Urinary bladder (tissue), 4 donors: ENCODE measurements at places on chromosomes 13 and 19. TPM values are rescaled to one million over a fixed set of nuclear protein-coding genes. Genes with fewer than 3 reads are reported as not detected.

The ZNF560 gene
- 0.08 TPM for polyA plus RNA-seq

The CLEC17A gene
- not detected for polyA plus RNA-seq

The EPSTI1 gene
- polyA plus RNA-seq: 7.7 TPM

The FGF22 gene
- 1.6 TPM for polyA plus RNA-seq

The FAM216B gene
- polyA plus RNA-seq: not detected

The RPL28 gene
- polyA plus RNA-seq: 1,449 TPM

The PSG1 gene
- not detected for polyA plus RNA-seq

The LILRA1 gene
- 0.63 TPM for polyA plus RNA-seq

The LILRB2 gene
- 6.2 TPM for polyA plus RNA-seq

The ZNF415 gene
- polyA plus RNA-seq: 13.3 TPM

The PCDH17 gene
- 3.5 TPM for polyA plus RNA-seq

DNA sequence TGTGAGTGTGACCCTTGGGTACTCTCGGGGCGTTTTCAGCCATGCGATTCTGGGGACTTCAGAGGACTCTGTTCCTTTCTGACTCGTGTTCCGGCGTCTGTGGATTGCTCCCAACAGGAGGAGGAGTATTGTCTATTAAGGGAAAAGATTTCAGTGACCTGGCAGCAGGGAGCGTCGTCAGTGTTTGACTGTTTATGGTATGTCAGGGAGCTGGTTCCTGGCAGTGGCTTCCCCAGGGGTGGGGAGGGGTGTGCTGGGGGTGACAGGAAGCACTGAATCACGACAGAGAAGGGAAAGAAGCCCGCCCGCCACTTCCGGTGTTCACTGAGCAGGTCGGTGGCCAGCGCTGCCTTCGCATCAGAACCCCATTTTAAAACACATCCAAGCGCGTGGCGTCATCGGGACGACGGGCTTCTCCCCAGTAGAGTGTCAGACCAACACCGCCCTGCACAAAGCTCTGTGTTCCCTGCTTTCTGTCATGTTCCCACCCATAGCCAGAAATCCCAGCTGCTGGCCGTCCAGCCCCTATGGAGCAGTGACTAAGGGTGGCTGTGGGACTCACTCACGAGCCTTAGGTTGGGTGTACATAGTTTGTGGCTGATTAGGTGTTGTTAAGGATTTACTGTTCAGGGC is 33.8 kb downstream of the COL4A2 start:
- DNase-seq: no peak

GRCh38 chr13:71054358-71054757 is 812.6 kb downstream of the DACH1 start:
- no peak for DNase-seq

- DNase-seq: peak; percentile 53
These were observed at the start of gene CLIP3 for GRCh38 chr19:36032251-36033104. Gene CLIP3 (minus strand): TSS chr19:36032873. CDS start chr19:36032357, 516 bp downstream.

DNA sequence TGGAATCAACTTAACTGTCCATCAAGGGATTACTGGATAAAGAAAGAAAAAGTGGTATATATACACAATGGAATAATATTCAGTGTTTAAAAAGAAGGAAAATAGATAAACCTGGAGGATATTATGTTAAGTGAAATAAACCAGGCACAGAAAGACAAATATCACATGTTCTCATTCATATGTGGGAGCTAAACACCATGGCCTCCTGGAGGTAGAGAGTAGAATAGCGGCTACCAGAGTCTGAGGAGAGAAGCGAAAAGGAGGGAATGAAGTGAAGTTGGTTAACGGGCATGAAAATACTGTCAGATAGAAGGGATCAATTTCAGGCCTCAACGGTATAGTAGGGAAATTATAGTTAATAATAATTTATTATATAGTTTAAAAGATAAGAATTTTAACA is 147.5 kb upstream of the OBI1 start:
- no peak for DNase-seq

DNA sequence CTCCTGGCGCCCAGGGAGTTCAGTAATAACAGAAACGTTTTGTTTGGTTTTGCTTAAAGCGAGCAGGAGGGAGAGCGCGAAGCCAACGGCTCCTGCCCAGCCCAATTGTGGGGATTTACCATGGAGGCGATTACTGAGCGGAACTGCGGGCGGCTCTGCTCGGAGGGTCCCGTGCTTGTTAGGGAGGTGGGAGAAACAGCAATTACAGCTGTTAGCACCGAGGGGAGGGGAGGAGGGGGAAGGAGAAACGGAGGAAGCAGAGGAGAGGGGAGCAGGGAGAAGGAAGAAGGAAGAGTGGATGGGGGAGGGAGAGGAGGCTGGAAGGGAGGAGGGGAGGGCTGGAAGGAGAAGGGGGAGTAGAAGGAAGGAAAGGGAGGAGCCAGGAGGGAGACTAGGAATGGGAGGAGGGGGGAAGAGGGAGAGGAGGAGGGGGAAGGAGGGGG is 7.7 kb upstream of the ONECUT3 start:
- no peak for DNase-seq

DNA sequence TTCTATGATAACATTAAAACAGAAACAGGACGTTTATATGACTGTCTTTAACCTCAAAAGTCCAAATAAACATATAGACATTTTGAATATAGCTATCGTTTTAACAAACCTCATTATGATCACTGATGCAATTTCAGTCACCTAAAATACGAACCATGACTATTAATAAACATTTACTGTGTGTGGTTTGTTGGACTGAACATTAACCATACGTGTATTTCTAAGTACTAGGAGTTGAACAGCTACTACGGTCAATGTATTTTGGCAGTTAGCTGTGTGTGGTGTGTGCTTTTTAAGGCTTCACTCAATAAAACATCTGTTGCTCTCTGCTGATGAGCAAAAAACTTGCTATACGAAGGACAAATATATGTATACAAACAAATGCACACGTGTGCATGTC is 281.4 kb downstream of the ABCC4 start:
- no peak for DNase-seq

- no peak for DNase-seq
These were observed 3.4 kb upstream of the CILP2 start for GRCh38 chr19:19534556-19535265.

DNA sequence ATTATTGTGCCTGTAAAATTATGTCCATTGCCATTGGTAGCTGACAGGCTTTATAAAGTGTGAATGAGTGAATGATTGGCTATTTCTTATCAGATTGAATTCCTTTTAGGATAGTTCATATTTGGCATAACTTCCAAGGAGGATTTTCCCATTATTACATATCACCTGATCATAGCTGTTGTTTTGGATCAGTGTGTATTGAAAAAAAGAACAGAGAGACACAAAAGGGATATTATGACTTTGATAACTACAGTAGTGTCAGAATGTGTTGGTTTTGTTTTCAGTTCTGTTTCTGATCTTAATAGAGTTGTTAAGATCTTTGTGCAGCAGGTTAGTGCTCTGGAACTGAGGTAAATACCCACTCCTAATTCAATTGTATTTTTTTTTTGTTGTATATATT is 103.8 kb downstream of the LRCH1 start:
- no peak for DNase-seq

- DNase-seq: no peak
These were observed 121.8 kb downstream of the KCTD12 start for GRCh38 chr13:76764429-76764828.

DNA sequence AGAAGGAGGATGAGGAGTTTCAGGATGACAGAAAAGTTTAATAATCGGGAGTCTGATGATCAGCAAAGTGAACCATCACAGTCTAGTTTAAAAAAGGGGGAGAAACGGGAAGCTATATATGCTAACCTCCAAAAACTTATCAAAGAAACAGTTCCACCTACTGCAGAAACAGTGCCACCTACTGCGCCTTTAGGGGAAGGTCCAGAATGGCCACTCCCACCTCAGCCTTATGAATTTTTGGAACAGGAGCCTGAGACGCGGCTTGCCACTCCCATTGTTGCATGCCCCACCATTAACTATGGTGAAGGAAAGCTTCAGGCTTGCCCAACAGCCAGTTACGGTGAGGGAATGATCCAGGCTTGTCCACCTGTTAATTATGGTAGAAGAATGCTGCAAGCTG is 929.0 kb downstream of the SLITRK6 start:
- no peak for DNase-seq

GRCh38 chr13:102517959-102518358 is 78.8 kb upstream of the TPP2 start:
- no peak for DNase-seq

DNA sequence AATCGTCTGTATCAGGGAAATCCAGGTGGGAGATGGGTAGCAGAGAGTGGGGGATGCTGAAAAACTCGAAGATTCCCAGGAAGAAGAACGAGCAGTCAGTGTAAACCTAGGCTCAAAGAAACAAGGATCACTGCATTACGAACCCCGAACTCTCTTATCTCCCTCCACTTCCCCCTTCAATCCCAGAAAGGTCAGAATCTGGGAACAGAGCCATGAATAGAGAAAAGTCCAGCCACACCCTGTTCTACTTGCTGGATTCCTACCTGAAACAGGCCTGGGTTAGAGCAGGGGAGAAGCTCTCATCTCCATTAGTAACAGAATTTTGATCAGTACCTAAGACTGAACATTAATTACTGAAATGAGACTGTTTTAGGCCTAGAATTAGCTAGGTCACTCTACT is 24.4 kb downstream of the EPSTI1 start:
- DNase-seq: no peak

DNA sequence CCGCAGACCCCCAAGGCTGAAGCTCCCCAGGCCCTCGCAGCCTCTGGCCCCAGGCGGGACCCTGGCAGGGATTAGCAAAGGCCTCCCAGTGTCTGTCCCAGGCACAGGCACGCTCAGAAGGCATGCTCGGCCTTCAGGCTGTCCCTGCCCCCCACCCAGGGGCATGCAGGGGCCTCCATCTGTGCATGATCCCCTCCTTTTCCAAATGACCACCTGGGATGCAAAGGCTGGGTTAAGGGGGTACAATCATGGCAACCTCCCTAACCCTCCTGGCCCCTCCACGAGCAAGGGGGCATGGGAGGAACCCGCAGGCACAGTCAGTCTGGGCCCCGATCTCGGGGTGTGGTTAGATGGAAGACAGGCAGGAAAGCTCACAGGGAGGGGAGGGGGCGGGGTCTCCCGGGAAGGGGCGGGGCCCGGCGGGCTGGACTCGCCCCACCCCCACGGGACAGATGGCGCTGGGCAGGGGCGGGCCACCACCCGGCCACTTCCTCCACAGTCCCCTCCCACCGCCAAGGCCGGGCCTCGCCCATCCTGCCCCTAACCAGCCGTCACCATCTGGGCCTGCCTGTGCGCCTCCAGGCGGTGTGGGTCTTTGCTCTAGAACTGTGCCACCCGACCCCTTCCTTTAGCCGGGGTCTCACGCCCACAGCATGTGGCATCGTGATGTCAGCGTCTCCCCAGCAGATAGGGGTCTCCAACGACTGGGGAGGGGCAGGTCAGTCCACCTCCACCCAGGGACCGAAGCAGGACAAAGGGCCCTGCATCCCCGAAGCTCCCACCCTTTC is 7.0 kb upstream of the REXO1 start:
- DNase-seq: no peak

GRCh38 chr13:64697226-64697625 is 2532.9 kb downstream of the PCDH9 start:
- DNase-seq: no peak

GRCh38 chr19:49716154-49716553 is 25.2 kb downstream of the CPT1C start:
- DNase-seq: no peak

DNA sequence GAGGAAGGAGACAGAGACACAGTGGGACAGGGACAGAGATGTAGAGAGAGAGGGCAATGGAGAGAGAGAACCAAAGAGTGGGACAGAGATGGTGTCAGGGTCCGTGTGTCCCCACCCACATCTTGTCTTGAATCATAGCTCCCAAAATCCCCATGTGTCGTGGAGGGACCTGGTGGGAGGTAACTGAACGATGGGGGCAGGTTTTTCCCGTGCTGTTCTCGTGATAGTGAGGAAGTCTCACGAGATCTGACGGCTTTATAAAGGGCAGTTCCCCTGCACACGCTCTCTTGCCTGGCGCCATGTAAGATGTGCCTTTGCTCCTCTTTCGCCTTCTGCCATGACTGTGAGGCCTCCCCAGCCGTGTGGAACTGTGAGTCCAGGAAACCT is 7.5 kb upstream of the PLA2G4C start:
- no peak for DNase-seq

DNA sequence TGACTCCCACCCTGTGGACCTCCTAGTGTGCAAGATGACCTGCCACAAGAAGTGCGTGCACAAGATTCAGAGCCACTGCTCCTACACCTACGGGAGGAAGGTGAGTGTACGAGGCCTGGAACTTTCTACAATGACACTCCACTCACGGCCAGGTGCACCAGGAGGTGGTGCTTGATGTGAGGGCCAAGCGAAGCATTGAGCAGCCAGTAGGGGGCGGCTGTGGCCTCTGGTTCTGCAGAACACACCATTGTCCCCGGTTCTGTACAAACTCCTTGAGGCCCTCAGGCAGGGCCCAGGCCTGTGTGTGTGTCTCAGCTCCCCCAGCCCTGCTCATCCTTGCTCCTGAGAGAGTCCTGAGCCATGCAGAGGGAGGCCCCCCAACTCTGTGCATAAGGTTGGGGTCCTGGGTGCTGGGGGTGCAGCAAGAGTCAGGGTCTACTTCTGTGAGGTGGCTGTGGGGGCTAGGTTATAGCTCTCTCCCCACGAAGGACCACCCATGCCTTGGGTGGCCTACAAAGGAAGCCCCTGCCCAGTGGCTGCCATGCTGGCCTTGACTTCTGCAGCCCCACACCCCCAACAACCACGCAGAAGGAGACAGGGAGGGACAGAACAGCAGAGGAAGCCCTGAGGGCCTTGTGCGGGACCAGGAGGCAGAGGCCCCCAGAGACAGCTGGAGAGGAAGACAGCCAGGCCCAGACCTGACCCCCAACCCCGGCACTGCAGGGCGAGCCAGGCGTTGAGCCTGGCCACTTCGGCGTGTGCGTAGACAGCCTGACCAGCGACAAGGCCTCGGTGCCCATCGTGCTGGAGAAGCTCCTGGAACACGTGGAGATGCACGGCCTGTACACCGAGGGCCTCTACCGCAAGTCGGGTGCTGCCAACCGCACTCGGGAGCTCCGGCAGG is 9.7 kb upstream of the USE1 start:
- DNase-seq: no peak

GRCh38 chr19:38792250-38793111 is 3.5 kb downstream of the LGALS7B start:
- DNase-seq: no peak

- no peak for DNase-seq
These were observed 170.1 kb downstream of the URI1 start for GRCh38 chr19:30112171-30112570.

GRCh38 chr13:113551081-113552000 is 33.2 kb upstream of the TFDP1 start:
- DNase-seq: no peak

DNA sequence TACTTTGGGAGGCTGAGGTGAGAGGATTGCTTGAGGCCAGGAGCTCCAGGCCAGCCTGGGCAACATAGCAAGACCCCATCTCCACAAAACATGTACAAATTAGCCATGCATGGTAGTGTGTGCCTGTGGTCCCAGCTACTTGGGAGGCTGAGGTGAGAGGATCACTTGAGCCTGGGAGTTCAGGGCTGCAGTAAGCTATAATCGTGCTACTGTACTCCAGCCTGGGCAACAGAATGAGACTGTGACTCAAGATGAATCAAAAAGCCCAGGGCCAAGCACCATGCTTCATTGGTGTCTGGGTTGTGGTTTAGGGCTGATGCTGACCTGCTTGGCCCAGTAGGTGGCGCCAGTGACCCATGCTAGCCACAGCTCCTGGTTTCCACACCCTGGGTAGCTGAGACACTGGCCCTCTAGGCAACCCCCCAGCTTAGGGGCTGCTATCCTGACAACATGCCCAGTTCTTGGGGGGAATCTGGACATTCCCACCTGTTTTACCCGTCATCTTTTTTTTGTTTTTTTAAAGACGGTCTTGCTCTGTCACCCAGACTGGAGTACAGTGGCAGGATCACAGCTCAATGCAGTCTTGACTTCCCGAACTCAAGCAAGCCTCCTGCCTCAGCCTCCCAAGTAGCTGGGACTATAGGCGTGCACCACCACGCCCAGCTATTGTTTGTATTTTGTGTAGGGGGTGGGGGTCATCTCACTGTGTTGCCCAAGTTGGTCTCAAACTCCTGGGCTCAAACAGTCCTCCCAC is 5.5 kb downstream of the CCDC124 start:
- DNase-seq: no peak
